Esophagus squamous epithelium (tissue), 5 donors: ENCODE measurements at places on chromosomes 1 and 21. TPM values are rescaled to one million over a fixed set of nuclear protein-coding genes. Genes with fewer than 3 reads are reported as not detected.

DNA sequence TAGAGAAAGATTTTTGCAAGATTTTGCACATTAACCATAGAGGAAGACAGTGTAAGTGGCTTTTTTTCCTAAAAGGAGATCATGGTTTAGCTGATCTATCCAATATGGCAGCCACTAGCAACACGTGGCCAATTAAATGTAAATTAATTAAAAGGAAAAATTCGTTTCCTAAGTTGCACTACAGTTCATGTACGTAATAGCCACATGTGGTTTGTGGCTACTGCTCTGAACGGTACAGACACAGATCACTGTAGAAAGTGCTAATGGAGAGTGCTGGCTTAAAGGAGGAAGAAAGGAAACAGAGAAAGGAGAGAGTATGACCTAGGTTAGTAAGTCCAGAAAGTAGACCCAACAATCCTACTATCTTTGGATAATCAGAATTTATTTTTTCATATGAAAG is 170.8 kb downstream of the SIPA1L2 start:
- no peak for DNase-seq
- H3K27ac ChIP-seq = no peak overlapping the region
- H3K36me3 ChIP-seq = peaks cover 9% of the 10 kb centered on the region
- H3K27me3 ChIP-seq = no peaks in the 10 kb centered on the region
- H3K4me1 ChIP-seq = no peaks in the 10 kb centered on the region

DNA sequence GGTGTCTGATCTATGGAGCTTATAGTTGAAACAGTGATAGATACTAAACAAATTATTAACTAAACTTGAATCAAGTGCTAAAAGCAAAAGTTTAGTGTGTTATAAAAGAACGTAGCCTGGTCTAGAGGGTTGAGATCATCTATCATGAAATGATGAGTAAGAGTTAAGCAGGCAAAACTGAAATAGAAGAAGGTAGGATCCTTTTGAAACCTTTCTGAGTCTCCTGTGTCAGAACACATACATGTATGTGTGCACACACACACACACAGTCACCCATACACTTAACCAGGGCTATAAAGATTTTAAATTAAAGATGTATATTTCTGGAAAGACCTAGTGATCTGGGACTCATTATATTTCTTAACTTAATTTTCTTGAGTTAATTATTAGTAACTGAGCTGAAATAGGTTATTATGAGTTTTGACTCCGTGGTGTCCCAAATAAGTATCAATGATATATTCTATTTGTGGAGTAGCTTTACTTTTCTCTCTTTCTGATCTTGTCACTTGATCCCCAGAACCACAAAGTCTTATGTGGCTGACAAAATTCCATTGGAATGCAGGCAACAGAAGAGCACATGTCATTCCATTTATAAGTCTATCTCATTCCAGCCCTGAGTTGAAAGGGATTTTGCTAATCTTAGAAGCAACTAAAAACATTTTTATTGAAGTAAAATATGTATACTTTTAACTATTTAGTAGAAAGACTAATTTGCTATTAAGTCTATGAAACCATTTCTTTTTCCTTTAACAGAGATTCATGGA is 70.7 kb downstream of the PRRX1 start:
- H3K36me3 ChIP-seq = no peaks in the 10 kb centered on the region
- H3K4me3 ChIP-seq = no peak overlapping the region
- no peak overlapping the region for H3K27ac ChIP-seq
- no peak for DNase-seq

- peaks cover 45% of the 10 kb centered on the region for H3K4me1 ChIP-seq
- no peaks in the 10 kb centered on the region for H3K27me3 ChIP-seq
- no peaks in the 10 kb centered on the region for H3K36me3 ChIP-seq
- H3K27ac ChIP-seq = peak overlapping the region; percentile 54
- H3K4me3 ChIP-seq = no peak overlapping the region
Observed at GRCh38 chr1:201511941-201512539, 5.1 kb upstream of the CSRP1 start.

- peaks cover 27% of the 10 kb centered on the region for H3K36me3 ChIP-seq
- H3K4me3 ChIP-seq = no peak overlapping the region
- H3K4me1 ChIP-seq = peaks cover 4% of the 10 kb centered on the region
- DNase-seq = no peak
- H3K27ac ChIP-seq = no peak overlapping the region
Observed at GRCh38 chr1:243441601-243442000, 185.8 kb downstream of the SDCCAG8 start.

GRCh38 chr1:95207223-95207935 is 26.6 kb upstream of the RWDD3 start:
- H3K27me3 ChIP-seq = no peaks in the 10 kb centered on the region
- no peak overlapping the region for H3K4me3 ChIP-seq
- H3K36me3 ChIP-seq = no peaks in the 10 kb centered on the region
- H3K27ac ChIP-seq = no peak overlapping the region

DNA sequence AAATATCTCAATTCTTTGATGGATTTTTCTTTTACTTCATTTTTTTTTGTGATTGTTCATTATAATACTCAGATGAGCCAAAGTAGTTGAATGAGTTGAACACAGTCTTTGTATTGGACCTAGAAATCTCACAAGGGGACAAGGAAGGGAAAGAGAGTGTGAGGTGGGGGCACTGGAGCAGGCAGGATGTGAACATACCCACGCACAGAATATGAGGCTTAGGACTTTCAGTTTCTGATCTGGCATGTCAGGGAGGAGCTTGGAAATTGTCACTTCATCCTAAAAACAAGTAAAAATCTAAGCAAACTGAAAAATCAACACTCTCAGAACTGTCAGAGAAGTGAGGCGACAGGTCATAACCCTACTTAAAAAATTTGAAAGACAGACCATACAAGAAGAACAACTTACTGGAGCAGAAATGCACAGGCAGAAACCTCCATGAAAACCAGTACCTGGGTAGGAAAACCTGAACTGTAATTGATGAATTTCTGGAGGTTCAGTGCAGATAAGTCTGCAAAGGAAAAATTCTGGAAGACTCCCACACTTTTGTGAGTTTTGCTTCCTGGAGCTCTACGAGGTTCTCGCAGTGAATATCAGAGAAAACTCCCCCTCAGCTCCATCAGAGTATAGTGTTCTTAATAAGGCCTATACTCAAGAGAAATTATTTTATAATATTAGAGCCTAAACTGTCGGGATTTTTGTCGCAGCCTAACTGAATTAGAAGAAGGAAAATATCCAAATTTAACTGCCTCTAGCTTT is 3.6 kb upstream of the PTGS2 start:
- no peak for DNase-seq
- H3K27ac ChIP-seq = no peak overlapping the region
- no peaks in the 10 kb centered on the region for H3K36me3 ChIP-seq
- H3K27me3 ChIP-seq = no peaks in the 10 kb centered on the region

DNA sequence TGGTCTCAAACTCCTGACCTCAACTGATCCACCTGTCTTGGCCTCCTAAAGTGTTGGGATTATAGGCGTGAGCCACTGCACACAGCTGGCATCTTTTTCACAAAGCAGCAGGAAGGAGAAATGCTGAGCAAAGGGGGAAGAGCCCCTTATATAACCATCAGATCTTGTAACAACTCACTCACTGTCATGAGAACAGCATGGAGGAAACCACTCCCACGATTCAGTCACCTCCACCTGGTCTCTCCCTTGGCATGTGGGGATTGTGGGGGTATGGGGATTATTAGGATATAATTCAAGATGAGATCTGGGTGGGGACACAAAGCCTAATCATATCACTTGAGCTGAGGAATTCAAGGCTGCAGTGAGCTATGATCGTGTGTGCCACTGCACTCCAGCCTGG is 3.0 kb upstream of the MFSD2A start:
- H3K27ac ChIP-seq = no peak overlapping the region
- no peak for DNase-seq
- H3K4me3 ChIP-seq = no peak overlapping the region
- H3K4me1 ChIP-seq = peaks cover 21% of the 10 kb centered on the region
- no peaks in the 10 kb centered on the region for H3K36me3 ChIP-seq
- H3K27me3 ChIP-seq = no peaks in the 10 kb centered on the region

DNA sequence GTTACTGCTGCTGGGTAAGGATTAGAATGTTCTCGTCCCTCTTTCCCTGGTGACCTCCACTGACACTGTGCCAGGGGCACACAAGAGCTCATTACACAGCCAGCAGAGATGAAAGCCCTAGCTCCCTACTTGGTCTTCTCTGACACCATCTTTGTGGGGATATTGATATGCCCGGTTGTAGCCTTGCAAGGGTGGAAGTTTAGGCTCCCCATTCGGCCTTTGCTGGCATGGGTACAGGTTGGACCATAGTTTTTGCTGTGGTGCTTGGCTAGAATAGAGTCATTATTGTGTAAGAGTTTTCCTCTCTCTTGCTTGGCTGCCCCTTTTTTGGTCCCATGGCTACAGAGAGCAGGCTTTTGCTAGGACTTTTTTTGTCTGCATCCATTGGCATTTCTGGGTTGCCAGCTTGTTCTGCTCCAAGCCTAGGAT is 12.3 kb downstream of the RAB4A start:
- H3K27me3 ChIP-seq = no peaks in the 10 kb centered on the region
- H3K27ac ChIP-seq = no peak overlapping the region
- H3K4me3 ChIP-seq = no peak overlapping the region
- DNase-seq = no peak
- peaks cover 50% of the 10 kb centered on the region for H3K4me1 ChIP-seq
- no peaks in the 10 kb centered on the region for H3K36me3 ChIP-seq

GRCh38 chr1:61742620-61743430 is 545 bp downstream of the PATJ start:
- H3K27me3 ChIP-seq = no peaks in the 10 kb centered on the region
- peak overlapping the region; percentile 98 for H3K27ac ChIP-seq
- peak overlapping the region; percentile 92 for H3K4me3 ChIP-seq
- H3K36me3 ChIP-seq = no peaks in the 10 kb centered on the region

- peak overlapping the region; percentile 90 for H3K27ac ChIP-seq
- no peaks in the 10 kb centered on the region for H3K36me3 ChIP-seq
- no peaks in the 10 kb centered on the region for H3K27me3 ChIP-seq
- H3K4me3 ChIP-seq = no peak overlapping the region
- no peak for DNase-seq
Observed at GRCh38 chr1:234968451-234968850, 160.2 kb downstream of the TOMM20 start.

PLEKHG5 gene
- total RNA-seq = 37.8 TPM

SLC1A7 gene
- not detected for total RNA-seq

HFM1 gene
- total RNA-seq = not detected

KCNA3 gene
- total RNA-seq = 0.34 TPM

KCNK1 gene
- total RNA-seq = 11.2 TPM

TMPRSS3 gene
- total RNA-seq = not detected

CD1D gene
- 1.7 TPM for total RNA-seq

DCST1 gene
- total RNA-seq = not detected

OR6N1 gene
- total RNA-seq = not detected
